ENCODE measurements at places on chromosomes 7 and 10.

GRCh38 chr7:157347217-157347904 is 10.6 kb downstream of the DNAJB6 start:
- peak; percentile 56 for DNase-seq

DNA sequence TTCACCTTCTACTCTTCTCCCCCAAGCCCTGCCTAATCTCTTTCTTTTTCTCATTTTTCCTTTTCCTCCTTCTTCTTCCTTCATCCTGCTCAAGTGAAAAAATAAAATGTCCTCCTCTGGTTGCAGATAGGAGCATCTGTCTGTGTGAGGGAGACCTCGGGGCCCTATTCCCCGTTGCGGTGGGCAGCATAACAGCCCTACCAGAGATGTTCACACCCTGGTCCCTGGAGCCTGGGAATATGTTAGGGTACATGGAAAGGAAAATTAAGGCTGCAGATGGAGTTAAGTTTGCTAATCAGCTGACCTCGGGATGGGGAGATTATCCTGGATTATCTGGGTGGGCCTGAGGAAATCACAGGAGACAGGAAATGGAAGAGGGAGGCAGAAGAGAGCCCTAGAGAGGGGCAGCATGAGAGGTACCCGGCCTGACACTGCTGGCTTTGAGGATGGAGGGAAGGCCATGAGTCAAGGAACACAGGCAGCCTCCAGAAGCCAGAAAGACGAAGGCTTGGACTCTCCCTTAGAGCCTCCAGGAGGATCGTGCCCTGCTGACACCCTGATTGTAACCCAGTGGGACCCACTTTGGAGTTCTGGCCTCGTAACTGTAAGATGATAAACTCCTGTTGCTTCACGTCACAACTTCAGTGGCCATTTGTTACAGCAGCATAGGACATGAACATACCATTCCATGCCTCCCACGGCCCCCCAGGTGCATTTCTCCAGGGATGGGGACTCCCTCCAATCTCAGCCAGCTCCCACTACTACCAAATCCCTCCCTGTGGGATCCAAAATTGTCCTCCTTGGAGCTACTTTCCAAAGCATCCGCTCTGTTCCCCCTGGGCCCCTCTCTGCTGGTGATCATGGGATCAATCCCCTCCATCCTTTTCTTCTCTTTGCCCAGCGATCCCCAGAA is 39.0 kb upstream of the ZMIZ1 start:
- DNase-seq = no peak

DNA sequence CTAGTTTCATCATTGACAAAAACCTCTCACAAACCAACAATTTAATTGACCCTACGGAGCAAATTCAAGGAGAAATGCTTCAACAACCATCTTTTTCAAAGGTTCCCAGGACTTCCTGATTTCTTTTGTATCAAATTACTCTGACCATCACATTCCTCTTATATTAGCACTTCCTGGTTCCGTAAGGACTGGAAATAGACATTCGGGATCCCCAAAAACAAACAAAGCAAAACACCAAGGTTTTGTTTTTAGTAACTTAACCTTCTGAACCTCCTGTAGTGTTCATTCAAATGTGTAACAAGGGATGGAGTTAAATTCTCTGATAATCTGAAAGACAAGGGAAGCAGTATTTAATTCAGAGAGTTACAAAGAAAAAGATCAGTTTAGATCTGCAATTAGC is 387.6 kb upstream of the NRP1 start:
- no peak for DNase-seq

DNA sequence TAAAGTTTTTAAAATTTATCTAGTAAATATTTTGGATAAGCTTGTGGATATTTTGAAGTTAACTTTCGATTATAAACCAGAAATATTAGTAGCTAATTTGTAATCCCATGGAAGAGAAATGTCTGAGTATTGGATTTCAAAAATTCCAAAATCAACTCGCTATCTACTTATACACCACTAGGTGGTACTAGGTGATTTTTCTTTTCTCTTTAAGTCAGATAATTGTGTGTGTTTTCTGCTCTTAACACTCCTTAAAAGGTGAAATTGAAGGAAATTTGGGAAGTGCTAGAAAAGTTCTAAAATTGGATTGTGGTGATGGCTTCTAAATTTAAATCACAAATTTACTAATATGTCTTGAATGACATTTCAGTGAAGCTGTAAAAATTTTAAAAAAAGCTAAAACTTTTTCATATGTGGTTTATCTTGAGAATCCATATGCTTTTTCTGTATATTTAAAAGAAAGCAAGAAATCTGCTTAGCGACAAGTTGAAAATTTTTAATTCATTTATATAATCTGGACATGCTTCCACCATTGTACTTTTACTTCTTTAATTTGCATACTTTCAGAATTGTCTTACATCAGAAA is 90.2 kb downstream of the IPMK start:
- DNase-seq = no peak

- no peak for DNase-seq
Measured at GRCh38 chr10:71082960-71083715, 129.2 kb upstream of the UNC5B start.

GRCh38 chr7:127997226-127997922 is 33.9 kb downstream of the LRRC4 start:
- no peak for DNase-seq

GRCh38 chr10:46079831-46080585 is 33.9 kb upstream of the MSMB start:
- no peak for DNase-seq

GRCh38 chr10:85139124-85139523 is 810.7 kb downstream of the CCSER2 start:
- no peak for DNase-seq

DNA sequence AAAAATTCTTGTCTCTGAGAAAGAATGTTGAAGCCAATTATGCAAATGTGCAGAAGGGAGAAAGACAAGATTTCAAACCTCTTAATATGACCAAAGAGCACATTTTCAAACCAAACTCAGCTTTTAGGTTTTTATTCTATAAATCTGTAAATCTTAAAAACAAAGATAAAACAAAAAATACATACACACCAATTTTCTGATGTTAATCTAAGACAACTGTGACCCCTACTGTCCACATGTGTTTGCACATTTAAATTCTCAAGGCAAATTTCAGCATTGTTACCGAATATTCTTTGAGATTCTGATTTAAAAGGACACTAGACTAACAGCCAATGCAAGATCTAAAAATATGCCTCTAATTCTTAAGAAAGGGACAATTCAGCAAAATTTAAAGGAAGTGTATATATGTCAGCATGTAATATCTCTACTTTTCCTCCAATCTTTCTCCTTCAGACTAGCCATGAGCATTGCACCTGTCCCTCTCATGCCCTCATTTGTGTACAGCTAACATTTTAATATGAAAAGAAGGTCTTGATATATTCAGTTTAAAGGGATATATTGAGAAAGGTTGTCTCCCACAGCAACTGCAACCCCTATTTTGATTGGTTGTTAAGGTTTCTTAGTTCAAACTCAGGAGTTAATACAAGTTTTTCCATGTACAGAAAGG is 417.9 kb downstream of the IPMK start:
- DNase-seq = no peak

DNA sequence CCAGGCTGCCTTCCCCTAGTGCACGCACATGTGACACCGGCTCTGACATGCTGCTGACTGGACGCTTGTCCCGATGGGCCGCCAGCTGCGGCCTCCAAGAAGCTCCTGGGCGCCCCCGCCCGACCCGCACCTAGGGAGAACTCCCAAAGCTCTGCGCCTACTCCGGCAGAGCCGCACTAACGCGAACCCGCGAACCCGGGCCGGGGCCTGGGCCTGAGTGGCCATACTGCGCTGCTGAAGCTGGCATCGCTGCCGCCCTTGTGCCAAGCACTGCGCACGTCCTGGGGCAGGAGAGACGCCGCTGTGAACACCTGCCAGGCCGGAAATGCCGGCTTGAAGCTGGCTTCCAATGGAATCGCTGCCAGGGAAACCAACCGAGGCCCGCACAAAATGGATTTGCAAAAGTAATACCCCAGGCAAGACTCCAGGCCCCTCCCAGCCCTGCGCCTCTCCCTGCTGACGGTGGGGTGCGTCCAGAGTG is 85.1 kb downstream of the WASHC2A start:
- DNase-seq = no peak

DNA sequence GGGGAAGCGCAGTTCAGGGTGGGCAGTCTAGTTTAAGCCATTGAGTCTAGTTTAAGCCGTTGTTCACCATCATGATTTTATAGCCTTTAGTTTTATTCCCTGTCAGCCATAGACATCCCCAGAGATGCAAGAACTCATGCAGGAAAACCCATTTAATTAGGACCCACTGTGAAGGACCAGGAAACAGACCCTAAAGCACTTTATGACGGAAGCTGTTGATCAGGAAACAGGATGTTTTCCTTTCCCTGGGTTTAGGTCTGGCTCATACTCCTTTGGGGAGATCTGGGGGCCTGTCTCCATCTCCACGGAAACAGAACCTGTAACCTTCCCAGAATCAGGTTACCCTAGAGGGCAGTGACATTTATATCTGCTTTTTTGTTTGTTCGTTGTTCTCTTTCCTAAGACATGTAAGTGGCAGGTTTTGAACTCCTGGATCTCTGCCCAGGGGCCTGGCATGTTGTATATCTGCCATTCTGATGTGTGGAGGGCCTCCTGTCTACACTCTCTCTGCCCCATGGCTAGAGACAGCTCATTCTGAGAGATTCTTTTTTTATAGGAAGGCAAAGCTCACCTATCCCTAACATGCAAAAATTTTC is 657.2 kb upstream of the GALNT17 start:
- no peak for DNase-seq

DNA sequence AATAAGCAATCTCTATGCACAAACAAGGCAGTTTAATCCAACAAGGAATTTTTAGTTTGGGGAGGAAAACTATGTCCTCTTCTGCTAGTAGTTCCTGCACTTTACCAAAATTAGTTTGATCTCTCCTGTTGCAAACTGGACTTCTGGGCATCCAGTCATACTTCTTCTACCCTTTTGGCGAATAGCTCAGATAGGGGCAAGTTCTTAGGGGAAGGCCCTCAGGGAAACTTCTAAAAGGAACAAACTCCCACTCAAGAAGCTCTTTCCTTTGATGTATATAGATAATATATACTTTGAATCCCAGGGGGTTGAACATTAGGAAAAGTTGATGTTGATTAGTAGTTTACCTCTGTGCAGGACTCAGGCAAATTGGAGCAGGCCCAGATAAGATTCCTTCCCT is 21.5 kb upstream of the PPP1R17 start:
- no peak for DNase-seq

- DNase-seq = no peak
Measured at GRCh38 chr10:33235951-33236350, 98.5 kb downstream of the NRP1 start.

GRCh38 chr10:114313866-114314265 is 74.8 kb downstream of the VWA2 start:
- DNase-seq = no peak

- DNase-seq = no peak
Measured at GRCh38 chr7:65846008-65846570, 26.8 kb upstream of the VKORC1L1 start.

GRCh38 chr10:28774051-28774995 is 97.0 kb downstream of the BAMBI start:
- DNase-seq = no peak

- no peak for DNase-seq
Measured at GRCh38 chr7:93476491-93477344, 97.8 kb downstream of the CALCR start.
